ENCODE measurements at places on chromosomes 11 and 22. TPM values are rescaled to one million over a fixed set of nuclear protein-coding genes. Genes with fewer than 3 reads are reported as not detected.

- DNase-seq = no peak
Observed at GRCh38 chr11:118175031-118175992, 1.1 kb downstream of the SCN2B start.

GRCh38 chr22:31243339-31244045 is 31.4 kb downstream of the LIMK2 start:
- DNase-seq = peak; percentile 53

- no peak for DNase-seq
Observed at GRCh38 chr11:98565311-98565710, 455.4 kb upstream of the CNTN5 start.

DNA sequence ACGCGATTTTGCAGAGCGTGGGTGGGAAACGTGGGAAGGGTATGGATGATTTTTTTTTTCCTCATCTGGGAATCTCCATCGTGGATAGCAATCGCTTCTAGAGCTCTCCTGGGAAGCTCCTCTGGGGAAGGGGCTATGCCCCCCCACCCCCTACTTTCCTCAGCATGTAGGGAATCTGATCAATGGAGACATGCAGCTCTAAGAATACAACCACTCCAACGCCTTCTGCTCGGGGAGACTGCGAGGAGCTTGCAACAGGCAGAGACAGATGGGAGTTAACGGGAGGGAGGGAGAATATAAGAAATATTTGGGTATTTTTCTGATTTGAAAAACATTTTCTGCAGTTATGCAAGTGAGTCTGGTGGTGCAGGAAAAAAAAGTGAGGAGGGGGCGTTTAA is 104.6 kb upstream of the HSD17B12 start:
- DNase-seq = peak; percentile 26

DNA sequence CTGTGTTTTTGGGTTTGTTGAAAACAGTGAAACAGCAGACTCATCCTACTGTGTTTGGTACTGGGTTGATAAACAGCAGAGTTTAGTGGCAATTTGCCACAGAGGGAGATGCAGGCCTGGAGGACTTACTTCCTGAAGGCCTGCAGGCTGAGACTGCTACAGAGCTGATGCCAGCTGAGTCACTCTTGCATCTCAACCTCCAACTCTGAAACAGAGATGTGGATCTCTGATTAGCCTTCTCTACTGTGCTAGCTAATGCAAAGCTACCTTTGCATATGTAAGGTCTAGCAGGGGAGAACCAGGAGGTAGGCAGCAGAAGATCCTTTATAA is 14.3 kb downstream of the ATP5MG start:
- no peak for DNase-seq

DNA sequence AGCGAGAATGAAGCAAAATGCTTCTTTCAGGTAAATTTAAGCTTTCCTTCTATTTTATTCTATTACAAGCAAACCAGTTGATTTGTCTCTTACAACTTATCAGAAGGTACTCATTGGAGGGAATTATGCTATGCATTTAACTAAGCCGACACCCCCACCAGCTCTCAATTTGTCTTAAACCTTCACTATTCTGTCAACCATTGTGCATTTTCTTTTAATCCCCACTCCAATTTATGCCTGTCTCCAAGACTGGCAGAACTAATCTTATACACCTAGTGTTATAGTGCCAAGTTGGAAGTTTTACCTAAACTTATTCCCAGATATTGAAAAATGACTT is 12.5 kb downstream of the TAF1D start:
- DNase-seq = no peak

GRCh38 chr11:20566591-20567434 is 32.6 kb upstream of the SLC6A5 start:
- no peak for DNase-seq

DNA sequence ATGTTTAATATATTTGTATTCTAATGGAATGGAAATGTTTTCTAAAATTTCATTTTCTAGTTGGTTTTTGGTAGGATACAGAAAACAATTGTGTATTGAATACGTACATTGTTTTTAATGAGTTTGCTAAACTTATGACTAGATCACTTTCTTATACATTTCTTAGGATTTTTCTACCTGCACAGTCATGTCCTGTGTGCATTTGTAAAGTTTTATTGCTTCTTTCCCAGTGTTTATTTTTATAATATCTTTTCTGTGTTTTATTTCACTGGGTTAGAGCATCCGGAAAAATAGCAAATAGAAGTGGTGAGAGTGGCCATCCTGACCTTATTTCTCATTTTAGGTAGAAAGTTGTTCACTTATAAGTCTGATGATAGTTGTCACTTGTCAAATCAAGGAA is 103.6 kb downstream of the TMEM135 start:
- DNase-seq = no peak

- DNase-seq = no peak
Observed at GRCh38 chr11:42049650-42050049, 590.2 kb upstream of the LRRC4C start.

DNA sequence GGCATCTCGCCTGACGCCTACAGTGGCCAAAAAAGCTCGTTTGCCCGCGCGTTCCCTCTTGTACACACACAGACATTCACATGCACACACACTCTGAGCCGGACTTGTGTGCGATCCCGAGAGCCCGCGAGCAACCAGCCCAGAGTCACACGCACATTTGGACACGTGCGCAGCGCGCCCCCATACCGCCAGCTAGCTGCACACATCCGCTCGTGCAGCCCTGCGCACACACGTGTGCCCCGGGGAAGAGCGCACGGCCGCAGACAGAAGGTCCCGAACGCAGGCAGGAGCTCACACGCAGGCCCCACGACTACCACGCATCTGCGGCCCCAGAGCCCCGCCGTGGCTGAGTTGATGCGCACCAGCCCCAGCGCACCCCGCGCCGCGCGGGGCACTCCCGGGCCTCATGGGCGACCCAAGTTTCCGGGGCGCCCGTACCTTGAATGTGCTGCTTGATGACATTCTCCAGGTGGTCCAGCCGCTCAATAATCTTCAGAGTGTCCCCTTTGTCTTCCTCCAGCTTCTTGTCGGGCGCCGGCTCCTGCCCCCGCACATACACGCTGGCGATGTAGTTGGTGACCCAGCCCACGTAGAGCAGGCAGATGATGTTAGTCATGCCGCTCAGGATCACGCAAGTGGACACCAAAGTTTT is 758 bp downstream of the GALNT18 start:
- peak; percentile 71 for DNase-seq

- DNase-seq = peak; percentile 69
Observed at GRCh38 chr11:9017773-9018172, 14.0 kb upstream of the NRIP3 start.

- no peak for DNase-seq
Observed at GRCh38 chr11:63612181-63612580, 2.1 kb downstream of the PLAAT3 start.

DNA sequence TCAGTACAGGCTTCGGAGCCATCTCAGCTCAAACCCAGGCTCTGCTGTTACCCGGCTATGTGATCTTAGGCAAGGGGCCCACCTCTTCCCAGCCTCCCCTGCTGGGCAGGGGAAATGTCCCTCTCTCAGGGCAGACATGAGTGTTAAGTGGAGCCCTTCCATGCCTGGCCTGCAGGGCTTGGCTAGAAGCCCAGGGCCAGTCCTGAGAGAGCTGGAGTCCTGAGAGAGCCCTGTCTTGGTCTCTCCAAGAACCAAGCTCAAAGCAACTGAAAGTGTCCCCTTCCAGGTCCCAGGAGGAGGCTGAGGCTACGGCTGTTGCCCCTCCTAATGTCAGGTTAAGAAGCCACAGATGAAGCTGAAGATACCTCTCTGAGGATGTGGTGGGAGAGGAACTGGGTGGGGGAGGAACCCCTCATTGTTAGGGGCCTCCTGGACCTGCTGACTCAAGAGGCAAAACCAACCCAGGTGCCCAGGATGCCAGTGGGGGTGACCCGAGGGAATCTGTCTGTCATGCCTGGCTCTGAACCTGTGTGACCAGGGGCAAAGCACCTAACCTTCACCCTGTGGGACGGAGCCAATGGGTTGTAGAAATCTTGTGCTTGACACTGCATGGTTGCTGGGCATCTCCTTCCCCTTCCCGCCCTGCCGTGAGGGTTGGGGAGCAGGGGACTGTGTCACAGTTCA is 4.2 kb downstream of the ZP1 start:
- no peak for DNase-seq

DNA sequence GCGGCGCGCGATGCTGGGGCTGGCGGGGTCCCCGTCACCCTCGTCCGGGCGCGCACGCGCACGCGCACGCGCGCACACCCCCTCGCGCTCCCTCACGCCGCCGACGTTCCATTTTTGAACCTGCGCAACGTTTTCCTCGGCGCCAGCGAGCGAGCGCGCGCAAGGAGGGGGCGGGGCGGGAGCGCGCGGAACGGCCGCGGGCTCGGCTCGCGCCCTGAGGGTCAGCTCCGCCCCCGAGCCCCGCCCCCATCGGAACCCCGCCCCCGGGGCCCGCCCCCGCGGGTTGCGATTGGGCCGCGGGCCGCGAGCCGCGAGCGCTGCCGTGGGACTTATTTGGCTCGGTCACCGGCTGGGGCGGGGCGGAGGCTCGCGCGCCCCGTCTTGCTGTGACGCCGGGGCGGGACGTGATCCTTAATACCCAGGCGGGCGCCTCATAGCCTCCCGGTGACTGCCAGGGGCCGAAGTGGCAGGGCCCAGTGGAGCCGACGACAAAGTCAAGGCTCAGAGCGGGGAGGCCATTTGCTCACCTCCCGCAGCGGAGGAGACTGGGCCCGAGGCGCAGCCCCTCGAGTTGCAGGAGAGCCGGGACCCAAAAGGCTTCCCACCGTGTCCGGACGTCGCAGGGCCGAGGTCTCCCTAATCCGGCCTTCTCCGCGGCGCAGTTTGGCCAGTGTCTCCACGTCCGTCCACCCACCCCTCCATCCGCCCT is at the start of gene CBX7:
Gene CBX7, minus strand, starts transcription at position 170 of the 709 bp plus-strand sequence. CDS start 236 bp downstream, outside the sequence.
- peak; percentile 92 for DNase-seq

DNA sequence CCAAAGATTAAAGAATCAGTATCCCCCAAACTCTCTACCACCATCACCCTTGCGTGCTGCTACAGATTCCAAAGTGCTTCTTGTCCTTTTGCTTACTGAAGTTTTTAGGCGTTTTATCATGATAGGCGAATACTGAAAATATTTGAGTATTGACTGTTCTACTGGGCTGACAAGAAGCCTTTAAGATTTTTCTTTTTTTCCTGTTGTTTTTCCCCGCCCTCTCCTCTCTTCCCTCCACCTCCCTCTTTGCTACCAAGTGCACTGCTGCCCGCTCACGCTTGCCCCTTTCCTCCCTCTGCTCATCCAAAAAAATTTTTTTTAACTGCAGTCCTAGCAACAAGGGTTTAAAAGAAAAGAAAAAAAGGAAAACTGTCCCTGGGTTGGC is 679 bp downstream of the SPCS2 start:
- DNase-seq = no peak

DNA sequence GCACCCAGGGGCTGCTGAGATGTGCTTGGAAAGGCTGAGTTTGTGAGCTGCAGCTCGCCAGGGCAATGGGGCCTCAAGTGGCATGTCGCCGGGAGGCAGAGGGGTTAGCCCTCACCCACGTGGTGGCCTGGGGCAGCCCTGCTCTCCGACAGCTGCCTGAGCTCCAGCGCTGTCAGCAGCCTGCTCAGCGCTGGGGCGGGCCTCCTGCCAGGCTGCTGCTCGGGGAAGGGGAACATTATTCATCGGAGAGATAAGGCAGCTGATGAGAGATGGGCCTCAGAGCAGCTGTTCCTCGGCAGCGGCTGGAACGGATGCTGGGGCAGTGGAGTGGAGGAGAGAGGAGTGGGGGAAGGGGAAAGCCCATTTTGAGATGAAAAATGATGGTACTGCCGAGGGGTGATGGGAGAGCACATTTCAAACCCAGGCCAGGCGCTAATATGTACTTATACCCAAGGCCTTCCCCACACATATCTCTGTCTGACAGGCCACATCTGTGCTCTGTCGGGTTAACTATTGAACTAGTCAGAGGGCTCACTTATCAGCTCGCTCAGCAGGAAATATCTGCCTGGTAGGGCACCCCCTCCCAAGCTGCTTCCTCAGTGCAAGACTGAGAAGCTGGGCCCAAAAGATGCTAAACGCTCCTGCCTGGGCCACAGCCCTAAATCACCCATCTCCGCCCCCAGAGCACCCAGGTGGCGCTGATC is 79.5 kb downstream of the TIMP3 start:
- peak; percentile 97 for DNase-seq

- DNase-seq = no peak
Observed at GRCh38 chr11:111714522-111714921, 51.7 kb downstream of the PPP2R1B start.

The DEFB131B gene
- not detected for total RNA-seq

The RIMBP3B gene
- total RNA-seq = 0.72 TPM

The MCAT gene
- 9.0 TPM for total RNA-seq

The GRAP2 gene
- total RNA-seq = 2.8 TPM

The ISX gene
- not detected for total RNA-seq
